Activated naive CD4-positive, alpha-beta T cell treated with anti-CD3 and anti-CD28 coated beads, Interleukin-2, amount 50 U/mL, for 72 hours (primary cell): ENCODE measurements at places on chromosomes 6 and 20.

GRCh38 chr20:62929051-62929538, 2.8 kb upstream of the DIDO1 start:
- DNase-seq, result peak; percentile 65

GRCh38 chr6:39669207-39669972, 55.8 kb downstream of the KIF6 start:
- no peak for DNase-seq

DNA sequence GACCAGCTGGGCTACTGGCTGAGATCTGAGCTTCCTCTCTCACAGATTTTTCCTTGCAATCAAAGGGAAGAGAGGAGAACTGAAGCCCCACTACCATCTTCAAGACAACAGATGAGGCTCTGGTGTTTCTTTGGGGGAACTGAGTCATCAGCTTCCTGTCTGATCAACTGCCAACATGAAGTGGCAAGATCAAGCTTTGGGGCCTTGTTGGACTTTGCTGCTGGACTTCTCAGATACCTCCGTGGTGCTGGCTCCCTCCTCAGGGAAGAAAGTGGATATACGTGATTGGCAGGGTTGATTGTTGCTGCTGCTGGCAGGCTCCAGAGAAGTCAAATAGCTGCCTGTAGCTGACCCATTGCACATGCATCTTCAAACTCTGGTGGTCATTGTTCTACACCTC, 3.6 kb upstream of the TOX2 start:
- no peak for DNase-seq

DNA sequence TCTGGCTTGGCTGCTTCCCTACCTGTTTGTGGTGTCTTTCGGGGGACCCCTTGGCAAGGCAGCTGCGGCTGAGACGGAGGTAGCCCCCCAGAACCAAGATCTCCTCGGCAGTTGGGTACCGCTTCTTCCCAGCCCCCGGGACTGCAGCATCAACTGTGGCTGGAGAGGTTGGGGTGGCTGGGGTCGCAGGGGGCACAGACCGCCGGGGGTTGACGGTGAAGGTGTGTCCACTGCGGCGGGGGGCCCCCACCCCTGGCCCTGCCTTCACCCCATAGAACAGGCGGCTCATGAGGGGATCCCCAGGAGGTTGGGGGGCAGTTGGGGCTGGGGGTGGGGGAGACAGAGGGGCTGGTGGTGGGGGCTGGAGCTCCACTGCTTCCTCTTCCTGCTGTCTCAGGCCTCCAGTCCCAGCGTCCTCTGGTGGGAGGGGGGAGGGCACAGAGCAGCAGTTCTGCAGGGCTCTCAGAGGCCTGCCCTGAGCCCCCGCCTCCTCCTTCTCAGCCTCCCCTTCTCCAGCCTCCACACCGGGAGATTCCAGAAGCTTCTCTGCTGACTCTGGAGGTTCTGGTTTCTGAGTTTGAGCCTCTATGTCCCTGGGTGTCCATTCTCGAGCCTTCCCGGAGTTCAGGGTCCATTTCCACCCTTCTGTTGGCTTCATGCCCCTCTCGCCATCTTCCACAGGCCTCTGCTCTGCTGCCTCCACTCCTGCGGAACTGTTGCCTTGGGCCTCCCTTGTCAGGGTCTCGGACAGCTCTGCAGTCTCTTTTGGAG, 1.9 kb downstream of the PPP1R18 start:
- DNase-seq, result no peak
